ENCODE measurements at places on chromosomes 3 and 15. TPM values are rescaled to one million over a fixed set of nuclear protein-coding genes. Genes with fewer than 3 reads are reported as not detected.

PCOLCE2 gene
- total RNA-seq: 28.8 TPM

PRICKLE2 gene
- total RNA-seq: 3.9 TPM

STX19 gene
- total RNA-seq: not detected

PAQR9 gene
- total RNA-seq: 2.5 TPM

KBTBD12 gene
- not detected for total RNA-seq

GCSAM gene
- total RNA-seq: not detected

DAPK2 gene
- 3.5 TPM for total RNA-seq

SERINC4 gene
- 0.15 TPM for total RNA-seq

TMEM207 gene
- not detected for total RNA-seq

ADPRH gene
- total RNA-seq: 3.1 TPM

EHHADH gene
- 3.3 TPM for total RNA-seq

HACD2 gene
- 35.9 TPM for total RNA-seq

MFSD1 gene
- 41.8 TPM for total RNA-seq

ALG1L2 gene
- not detected for total RNA-seq

PPP1R14D gene
- total RNA-seq: 0.21 TPM

PP2D1 gene
- total RNA-seq: not detected

FBXL22 gene
- 0.32 TPM for total RNA-seq

ZNF717 gene
- total RNA-seq: 2.6 TPM

CXCR6 gene
- not detected for total RNA-seq

SNX22 gene
- total RNA-seq: 1.3 TPM

MBD4 gene
- total RNA-seq: 19.2 TPM

NMB gene
- 23.0 TPM for total RNA-seq

ZNF660 gene
- not detected for total RNA-seq

MUC20 gene
- 0.74 TPM for total RNA-seq

GPR149 gene
- total RNA-seq: not detected

VIPR1 gene
- 2.3 TPM for total RNA-seq

FYTTD1 gene
- 25.0 TPM for total RNA-seq

KBTBD8 gene
- 0.52 TPM for total RNA-seq

GOLGA8G gene
- total RNA-seq: not detected

SI gene
- not detected for total RNA-seq

GTF2E1 gene
- 18.5 TPM for total RNA-seq

CAND2 gene
- total RNA-seq: 0.27 TPM

CLDN18 gene
- not detected for total RNA-seq

RARRES1 gene
- total RNA-seq: 9.2 TPM

FBXL2 gene
- 7.2 TPM for total RNA-seq

CHRNA7 gene
- 3.2 TPM for total RNA-seq

FOXB1 gene
- total RNA-seq: not detected

CORO2B gene
- total RNA-seq: 2.9 TPM

MUC4 gene
- 0.05 TPM for total RNA-seq

LRRFIP2 gene
- 65.3 TPM for total RNA-seq

ZIC1 gene
- 0.02 TPM for total RNA-seq
